HuH-7 (cell line): ENCODE measurements at places on chromosomes 5 and 9.

GRCh38 chr9:14323985-14324650 lies 10.2 kb upstream of the NFIB start:
- DNase-seq = no peak

GRCh38 chr9:83520292-83520691 lies 17.9 kb downstream of the FRMD3 start:
- DNase-seq = no peak

DNA sequence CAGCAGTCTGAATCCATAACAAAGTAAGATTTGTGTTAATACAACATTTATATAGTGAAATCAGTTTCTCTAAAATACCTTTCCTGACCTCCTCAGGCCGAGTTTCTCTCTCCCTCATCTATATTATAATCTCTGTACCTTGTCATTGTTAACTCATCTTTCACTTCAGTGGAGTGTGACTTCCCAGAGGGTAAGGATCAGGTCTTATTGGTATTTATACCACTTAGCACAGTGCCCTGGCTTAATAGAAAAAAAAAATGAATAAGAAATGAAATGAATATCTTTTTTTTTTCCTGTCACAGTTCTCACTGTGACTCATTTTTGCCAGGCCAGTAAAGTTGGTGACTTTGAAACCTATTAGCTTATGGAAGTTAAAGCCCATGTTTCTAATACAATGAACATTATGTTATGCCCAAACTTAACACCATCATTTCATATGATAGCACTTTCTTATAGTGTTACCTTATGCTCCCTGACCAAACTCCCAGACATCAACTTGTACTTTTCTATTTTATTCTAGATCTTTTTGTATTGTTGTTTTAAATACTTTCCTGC lies 90.1 kb downstream of the NR3C1 start:
- DNase-seq = no peak

- no peak for DNase-seq
Measured at GRCh38 chr9:6667633-6668280, 22.2 kb upstream of the GLDC start.

GRCh38 chr5:159887050-159887449 lies 29.2 kb upstream of the ADRA1B start:
- no peak for DNase-seq

GRCh38 chr9:112224401-112225289 lies 49.5 kb upstream of the SUSD1 start:
- no peak for DNase-seq

- DNase-seq = no peak
Measured at GRCh38 chr5:179237770-179238627, 107.3 kb downstream of the ADAMTS2 start.

GRCh38 chr5:131671409-131671808 lies 36.4 kb upstream of the RAPGEF6 start:
- no peak for DNase-seq

DNA sequence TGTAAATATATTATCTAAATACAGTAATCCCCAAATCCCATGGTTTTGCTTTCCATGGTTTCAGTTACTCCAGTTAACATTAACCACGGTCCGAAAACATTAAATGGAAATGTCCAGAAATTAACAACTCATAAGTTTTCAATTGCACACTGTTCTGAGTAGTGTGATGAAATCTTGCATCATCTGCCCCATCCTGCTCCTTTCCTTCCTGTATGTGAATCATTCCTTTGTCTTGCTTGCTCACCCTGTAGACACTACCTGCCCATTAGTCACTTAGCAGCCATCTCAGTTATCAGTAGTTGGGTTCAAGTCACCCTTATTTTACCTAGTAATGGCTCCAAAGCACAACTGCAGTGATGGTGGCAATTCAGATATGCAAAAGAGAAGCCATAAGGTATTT lies 1568.5 kb upstream of the WWC1 start:
- DNase-seq = no peak

GRCh38 chr9:105539452-105539851 lies 18.5 kb upstream of the FKTN start:
- DNase-seq = no peak

GRCh38 chr5:157241483-157241882 lies 24.4 kb upstream of the CYFIP2 start:
- DNase-seq = no peak

GRCh38 chr5:149854866-149855265 lies 89.7 kb downstream of the PDE6A start:
- no peak for DNase-seq

GRCh38 chr9:2497666-2498400 lies 123.8 kb upstream of the VLDLR start:
- DNase-seq = no peak

DNA sequence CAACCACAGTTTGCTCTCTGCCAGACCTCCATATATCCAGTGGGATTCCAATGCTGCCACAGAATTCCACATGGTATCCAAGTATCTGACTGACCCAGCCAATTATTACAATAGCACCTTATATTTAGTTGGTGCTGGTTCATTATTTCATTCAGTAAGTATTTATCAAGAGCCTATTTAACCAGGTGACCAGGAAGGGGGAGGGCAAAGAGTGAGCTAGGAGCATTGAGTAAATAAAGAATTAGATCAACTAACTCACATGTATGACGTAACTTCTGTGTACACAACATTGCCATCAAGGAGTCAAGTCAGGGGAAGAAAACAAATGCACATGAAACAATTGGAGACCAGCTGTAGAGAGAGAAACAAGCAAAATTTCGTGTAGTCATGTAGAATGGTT lies 207.1 kb upstream of the PAPPA start:
- no peak for DNase-seq

DNA sequence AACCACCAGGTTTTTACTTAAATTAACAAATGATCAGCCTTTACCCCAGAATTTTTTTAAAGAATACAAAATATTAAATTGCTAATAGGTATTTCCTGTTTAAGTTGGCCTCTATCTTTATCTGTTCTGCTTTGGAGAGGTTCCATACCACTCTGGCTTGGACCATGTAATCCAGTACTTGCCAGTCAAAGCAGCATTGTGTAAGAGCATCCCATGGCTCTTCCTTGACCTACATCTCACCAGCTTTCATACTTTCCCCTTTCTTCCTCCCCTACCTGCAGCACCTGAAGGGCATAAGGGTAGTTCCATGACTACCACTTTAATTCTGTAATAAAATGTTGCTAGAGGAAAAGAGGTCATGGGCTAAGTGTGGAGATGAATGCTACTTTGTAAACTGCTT lies 140.8 kb upstream of the MTAP start:
- no peak for DNase-seq

DNA sequence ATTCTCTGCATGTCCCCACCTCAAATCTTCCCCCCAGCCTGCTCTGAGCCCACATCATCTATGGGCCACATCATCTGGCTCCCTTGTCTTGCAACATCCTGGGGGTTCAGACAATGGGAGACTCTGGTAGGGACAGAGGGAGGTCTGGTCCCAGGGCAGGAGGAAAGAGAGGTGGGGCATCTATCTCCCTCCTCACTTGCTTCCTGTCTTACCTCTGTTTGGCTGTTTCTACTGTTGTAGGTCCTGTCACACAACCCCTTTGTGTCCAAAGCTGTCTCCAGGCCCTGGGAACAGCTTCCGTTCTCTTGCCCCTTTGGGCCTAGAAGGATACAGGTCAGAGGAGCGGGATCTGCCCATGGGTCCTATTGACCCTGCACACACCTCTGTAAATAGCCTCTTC lies 227.2 kb downstream of the NSG2 start:
- no peak for DNase-seq
